ENCODE measurements at places on chromosomes 3 and 15.

- DNase-seq: no peak
Observed at GRCh38 chr15:31352339-31352751, 25.7 kb downstream of the KLF13 start.

DNA sequence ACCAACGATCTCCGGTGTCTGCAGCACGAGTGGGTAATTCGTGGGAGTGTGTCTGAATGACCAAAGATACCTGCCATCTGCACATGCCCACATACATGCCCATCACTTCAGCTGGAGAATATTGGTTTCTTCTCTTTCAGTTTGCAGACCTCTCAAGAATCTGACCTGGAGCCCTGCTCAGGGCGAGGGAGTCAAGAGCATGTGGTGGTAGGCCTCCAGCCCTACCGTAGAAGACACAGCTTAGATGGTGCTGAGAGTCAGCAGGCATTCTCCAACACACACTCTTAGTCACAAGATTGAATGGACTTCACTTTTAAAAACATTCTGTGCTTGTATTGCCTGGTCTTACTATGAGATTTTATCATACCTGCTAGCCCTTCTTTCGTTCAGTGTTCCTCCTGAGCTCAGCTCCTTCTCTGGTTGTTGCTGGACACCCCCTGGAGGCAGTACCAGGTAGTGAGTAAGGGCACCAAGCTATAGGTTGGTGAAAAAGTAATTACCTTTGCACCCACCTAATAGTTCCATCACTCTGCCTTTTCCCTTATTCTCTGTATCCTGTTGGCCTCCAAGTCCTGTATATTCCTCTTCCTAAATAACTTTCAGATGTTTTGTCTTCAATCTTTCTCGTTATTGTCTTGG lies 252.0 kb downstream of the CACNA2D3 start:
- peak; percentile 2 for DNase-seq

DNA sequence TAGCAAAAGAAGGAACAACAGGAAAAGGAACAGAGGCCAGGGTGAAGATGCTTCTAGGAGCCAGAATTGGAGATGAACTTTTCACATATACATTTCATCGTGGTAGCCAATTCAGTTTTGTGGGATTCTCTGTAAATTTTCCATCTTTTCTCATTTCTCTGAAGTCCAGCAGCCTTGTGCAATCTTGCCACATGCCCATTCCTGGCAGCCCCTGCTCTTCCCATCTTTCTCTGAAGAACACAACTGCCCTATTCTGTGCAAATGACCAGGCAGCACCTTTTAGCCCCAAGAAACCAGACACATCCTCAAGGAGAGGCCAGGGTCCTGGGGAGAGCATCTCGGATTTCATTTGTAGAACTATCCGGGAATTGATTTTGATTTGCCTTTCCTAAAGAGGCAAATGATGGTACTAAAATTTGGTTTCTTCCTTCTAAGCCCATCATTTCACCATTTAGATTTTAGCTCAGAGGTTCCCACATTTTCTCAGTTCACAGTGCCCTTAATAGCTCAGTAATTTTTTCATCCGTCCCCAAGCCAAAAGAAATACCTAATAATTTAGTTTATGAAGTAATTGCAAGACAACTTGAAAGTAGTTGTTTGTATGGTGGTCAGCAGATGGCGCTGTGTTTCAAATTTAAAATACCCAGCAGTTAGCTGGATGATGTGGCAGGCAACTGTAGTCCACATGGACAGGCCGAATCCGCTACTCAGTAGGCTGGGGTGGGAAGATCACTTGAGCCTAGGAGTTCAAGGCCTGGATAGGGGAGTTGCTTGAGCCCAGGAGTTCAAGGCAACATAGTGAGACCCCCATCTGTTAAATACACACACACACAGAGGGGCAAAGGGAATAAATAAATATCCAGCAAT lies 61.3 kb upstream of the ACKR4 start:
- peak; percentile 58 for DNase-seq

DNA sequence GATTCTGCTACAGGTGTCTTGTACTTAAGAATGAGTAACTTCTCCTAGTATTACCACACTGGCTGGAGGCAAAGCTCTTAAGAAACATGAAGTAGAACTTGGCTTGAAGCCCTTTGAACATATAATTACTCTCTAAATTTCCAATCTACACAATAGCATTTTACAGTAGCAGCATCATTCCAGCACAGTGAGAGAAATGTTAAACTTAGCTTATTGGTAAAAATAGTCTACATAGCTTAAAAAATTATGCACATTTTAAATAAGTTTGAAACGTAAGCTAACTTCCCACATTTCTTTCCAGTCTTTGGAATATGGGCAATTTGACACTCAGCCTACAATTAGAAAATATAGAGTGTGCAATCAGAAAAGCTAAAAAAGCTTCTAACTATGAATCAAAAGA lies 32.8 kb upstream of the TOP2B start:
- DNase-seq: no peak

- DNase-seq: peak; percentile 6
Observed at GRCh38 chr3:96813820-96814650, at the start of gene EPHA6. Gene EPHA6, plus strand, starts transcription at chr3:96814594.

GRCh38 chr3:187969581-187969950 lies 184.4 kb upstream of the LPP start:
- no peak for DNase-seq

DNA sequence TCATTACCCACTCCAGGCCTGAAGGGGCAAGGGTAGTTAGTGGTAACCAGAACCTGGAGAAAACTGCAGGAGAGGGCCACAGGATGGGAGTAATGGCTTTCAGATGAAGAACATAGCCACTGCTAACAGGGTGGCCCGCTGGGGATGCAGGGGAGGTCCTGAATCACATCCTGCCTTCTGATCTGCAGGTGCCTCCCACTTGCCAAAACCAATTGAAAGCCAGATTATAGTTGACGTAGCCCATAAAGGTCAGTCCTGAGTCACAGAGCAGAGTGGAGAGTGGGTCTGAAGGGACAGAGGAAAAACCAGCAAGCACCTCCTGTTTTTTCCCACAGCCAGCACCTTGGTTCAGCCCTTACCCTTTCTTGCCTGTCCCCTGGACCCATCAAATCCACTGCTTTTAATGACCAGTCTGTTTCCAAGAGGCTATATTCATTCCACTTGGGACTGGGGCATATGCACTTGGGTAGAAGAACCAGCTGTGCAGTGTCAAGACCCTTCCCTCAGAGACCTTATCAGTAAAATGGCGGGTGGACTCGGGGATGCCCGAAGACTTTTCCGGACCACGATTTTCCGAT lies 646 bp upstream of the SLC35G2 start:
- peak; percentile 32 for DNase-seq

- no peak for DNase-seq
Observed at GRCh38 chr3:64988188-64988587, 300.4 kb upstream of the ADAMTS9 start.

GRCh38 chr15:68184616-68185480 lies 20.3 kb downstream of the CALML4 start:
- no peak for DNase-seq

DNA sequence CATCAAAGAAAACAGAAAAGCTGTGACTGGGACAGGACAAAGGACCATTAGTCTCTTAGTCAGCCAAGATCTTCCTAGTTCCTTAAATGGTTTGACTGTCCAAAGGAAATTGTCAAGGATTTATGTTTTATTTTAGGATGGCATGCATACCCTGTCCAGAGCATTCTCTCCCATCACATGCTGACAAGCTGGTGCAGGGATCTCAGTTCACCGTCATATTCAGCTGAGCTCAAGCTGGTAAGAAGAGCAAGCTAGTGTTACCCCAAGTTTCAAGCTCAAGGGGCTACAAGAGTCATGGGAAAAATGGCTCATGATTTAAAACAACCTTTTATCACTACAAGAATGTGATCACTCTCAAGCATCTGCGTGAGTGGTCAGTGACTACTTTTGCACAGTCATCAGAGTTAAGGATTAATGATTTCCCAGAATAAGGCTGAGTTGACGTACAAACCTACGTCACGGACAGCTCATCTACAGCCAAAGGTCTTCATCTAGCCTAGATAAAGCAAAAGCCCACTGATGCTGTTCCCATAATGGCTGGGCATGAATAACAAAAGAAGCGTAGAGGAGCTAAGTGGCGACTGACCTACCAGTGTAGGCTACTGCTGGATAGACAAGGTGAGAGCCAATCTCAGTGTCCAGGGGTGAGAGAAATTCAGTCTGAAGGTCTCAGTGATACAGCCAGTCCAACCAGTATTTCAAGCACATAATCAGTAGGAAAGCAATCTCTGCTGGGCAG lies 157.5 kb downstream of the GABRB3 start:
- DNase-seq: no peak

DNA sequence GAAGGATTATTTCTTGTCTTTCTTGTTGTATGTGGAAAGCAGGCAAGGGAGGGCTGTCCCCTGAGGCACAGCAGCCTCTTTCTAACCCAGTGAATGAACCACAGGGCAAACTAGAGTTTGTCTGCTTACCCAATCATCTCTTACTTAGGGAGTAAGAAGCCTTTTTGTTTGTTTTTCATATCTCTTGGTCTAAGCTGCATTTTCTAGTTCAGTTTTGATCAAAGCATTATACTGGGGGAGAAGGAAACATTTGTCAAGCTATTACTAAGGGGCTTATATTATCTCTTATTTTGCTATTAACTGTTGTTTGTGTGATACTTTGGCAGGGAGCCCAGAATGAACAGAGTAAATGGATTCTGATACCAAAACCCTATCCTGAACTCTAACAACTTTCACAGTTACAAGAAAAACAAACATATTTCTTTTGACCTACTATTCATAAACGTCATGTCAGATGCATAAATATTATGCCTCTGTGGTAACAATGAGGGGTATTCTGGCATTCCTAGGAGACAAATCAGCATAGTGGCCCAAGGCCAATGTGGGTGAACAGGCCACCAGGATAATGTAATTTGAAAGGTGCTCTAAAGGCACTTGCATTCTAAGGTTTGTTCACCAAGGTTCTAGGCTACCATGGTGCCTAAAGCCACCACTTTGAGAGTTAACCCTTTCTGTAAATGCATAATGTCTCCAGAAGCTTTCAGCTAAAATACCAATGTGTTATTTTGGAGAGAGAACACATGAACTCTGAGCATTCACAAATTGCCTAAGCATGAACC lies 271.6 kb upstream of the ZPLD1 start:
- DNase-seq: no peak

DNA sequence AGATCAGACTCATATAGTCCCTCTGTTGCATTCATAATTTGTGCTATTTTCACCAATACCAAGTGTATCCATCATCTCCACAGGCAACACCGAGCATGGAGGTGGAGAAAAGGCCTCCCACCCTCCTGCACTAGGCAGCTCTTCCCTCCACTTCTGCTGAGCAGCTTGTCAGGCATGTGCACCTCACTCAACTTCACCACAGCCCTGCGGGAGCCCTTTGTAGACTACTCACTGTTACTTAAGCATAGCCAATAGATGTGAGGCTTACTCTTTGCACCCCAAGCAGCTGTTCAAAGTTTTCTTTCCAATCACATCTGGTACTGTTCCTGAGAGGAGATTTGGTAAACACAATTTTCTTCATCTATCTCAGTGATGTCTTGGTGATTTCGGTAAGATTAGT lies 16.9 kb upstream of the GUCA1C start:
- DNase-seq: no peak

GRCh38 chr3:149235599-149236424 lies 14.2 kb upstream of the CP start:
- no peak for DNase-seq

DNA sequence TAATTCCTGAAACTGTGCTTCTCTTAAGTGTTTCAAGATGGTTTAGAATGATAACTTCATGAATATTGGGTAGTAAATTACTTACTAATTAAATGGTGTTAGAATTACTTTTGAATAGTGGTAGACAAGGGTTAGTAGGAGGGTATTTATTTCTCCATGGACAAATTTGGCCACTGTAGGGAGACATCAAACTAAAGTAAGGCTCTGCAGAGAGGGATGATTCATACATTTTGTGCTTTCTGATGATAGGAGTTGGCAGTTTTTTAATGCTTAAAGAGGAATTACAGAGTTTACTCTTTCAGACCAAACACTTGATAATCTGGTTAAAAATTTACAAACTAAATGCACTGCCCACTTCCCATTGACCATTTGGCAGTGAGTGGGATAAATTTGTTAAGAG lies 127.6 kb downstream of the NAALADL2 start:
- DNase-seq: no peak

GRCh38 chr3:32200992-32201758 lies 37.3 kb upstream of the CMTM8 start:
- DNase-seq: no peak

- DNase-seq: no peak
Observed at GRCh38 chr3:100993309-100993708, at the start of gene ABI3BP. Gene ABI3BP, minus strand, starts transcription at chr3:100993421. Its CDS starts 37 bp downstream, at chr3:100993384.

- DNase-seq: no peak
Observed at GRCh38 chr3:170309046-170309445, 48.5 kb upstream of the SKIL start.

GRCh38 chr3:47133641-47134040 lies 30.3 kb downstream of the SETD2 start:
- DNase-seq: no peak

GRCh38 chr3:186258968-186259367 lies 103.1 kb downstream of the DGKG start:
- DNase-seq: no peak

DNA sequence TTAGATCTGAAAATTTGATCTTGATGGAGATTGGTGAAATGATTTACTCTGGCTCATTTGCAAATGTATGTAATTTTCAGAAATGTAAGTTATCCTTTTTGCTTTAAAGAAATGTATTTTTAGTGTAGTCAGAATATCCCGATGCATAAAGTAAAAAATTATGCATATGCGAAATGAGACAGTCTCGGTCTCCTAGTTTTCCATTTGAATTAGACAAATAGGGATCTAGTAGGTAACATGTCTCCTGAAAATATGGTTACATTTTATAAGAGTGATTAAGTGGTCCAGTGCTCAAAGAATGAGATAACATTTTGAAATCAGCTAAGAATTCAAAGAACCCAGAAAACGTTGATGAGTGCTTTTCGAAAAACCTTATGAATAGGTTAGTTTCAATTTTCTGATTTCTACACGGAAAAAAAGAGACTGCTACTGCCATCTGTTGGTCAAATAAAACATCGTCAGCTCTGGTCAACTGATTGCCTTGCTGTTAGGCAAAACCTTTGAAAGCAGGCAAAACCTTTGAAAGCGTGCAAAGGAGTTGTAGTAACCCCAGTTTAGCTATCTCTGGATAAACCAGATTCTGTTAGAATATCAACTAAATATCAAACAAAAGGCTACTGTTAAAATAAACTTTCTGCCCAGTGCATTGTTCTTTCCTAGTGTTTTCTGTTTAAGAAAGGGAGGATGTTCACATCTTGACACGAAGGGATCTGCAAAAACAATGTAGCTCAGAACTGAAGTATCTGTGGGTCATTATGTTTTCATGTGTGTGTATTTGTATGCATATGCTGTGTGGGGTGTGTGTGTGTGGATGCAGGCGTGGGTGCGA lies 59.3 kb upstream of the CHMP2B start:
- DNase-seq: peak; percentile 57

DNA sequence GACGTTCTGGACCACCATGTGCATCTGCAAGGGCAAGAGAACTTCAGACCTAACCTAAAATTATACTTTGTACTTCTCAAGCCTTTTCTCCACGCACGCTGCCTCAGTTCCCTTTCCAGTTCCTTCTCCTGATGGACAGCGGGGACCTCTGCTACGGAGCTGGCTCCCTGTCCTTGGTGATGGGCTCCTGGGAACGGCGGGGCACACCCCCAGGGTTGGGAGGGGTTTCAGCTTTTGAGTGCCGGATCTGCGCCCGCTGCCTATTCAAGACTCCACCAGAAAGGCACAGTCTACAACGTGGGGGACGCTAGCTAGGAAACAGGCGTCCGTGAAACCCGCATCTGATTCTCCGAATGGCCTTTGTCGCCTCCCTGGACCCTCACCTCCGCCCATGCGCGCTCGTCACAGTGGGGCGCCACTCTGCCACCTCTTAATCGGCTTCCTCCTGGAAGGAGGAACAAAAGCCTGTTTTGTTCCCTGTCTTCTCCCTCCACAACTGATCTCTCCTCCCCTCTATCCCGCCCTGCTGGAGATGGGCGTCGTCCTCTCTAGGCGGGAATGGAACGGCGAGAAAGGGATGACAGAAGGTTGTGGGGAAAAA lies 2.2 kb downstream of the GPR149 start:
- no peak for DNase-seq

Measured in activated CD4-positive, alpha-beta T cell treated with anti-CD3 and anti-CD28 coated beads, Interleukin-2, amount 50 U/mL, for 16 hours (primary cell).